Stimulated activated CD8-positive, alpha-beta memory T cell treated with anti-CD3 and anti-CD28 coated beads, Interleukin-4, amount 100 ng/mL, for 4 hours (primary cell): ENCODE measurements at places on chromosomes 11 and 22.

DNA sequence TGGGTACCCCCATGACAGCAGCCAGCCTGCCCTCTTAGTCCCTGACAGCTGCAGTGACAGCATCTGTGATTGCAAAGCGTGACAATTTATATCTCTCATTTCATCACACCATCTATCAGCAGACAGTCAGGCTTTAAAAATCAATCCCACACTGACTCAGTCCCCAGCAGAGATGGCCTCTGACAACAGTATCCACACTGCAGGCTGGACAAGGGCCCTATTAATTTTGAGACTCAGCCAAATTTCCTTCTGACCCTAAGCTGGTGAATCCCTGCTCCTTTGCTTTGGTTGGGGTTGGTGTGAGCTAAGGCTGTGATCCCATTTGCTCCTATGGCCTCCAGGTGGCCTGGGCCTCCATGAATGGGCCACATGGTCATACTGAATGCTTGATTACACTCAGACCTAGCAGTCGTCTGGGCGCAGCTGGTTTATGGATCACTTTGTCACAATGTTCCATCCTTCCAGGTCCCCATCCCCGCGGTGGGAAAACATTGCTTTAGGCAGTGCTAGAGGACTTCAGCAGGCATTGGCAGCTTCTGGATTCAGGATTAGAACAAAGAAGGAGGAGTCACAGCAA is 68.2 kb upstream of the B3GAT1 start:
- no peak for DNase-seq

DNA sequence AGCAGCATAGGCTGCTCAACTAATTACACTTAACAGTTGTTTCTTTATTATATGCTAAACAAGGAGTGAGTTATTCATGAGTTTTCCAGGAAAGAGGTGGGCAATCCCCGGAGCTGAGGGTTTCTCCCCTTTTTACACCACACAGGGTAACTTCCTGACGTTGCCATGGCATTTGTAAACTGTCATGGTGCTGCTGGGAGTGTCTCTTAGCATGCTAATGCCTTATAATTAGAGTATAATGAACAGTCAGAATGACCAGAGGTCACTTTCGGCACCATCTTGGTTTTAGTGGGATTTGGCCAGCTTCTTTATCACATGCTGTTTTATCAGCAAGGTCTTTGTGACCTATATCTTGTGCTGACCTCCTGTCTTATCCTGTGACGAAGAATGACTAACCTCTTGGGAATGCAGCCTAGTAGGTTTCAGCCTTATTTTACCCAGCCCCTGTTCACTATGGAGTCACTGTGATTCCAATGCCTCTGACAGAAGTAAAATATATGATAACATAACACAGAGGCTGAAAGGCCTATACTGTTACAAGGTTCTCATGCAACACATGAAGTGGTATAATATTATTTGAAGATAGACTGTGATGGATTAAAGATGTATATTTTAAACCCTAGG is 41.3 kb upstream of the RDX start:
- DNase-seq: no peak

- no peak for DNase-seq
These were observed 358.7 kb upstream of the PDGFD start for GRCh38 chr11:104522650-104523049.

DNA sequence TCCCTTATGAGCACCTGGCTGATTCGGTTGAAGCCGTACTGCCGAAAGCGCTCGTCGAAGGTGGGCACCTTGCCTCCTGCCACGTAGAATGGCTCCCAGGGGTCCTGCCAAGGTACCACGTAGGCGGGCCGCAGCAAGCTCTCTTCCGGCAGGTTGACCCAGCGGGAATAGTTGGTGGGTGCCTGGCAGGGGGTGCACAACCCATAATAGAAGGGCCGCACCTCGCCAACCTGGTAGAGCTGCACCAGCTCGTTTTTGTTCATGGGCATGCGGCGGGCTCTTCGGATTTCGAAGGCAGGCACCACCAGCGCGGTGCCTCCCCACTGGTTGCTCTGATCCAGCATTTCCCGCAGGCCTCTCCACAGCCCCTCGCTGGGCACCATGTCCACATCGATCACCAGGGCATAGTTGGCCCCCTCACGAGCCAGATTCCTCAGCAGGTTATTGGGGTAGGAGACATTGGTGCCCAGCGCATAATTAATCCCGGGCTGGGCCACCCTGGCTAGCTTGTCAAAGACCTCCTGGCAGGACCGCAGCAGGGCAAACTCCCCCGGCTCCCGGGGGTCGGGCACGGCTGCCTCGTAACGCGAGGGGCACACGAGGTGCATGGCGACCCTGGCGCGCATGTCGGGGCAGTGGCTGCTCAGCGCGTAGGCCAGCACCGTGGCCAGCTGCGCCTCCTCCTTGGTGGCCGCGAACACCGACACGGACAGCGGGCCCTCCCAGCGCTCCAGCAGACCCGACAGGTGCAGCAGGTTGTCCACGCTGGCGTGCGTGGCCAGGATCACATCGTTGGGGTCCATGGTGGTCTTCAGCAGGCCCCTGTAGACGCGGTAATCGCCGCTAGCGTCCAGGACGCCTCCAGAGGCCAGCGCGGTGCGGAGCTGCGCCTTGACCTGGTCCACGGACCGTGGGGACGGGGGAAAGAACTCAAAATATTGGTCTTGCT is 679 bp downstream of the B4GAT1 start:
- no peak for DNase-seq
